Fibroblast of skin of left biceps (primary cell): ENCODE measurements at places on chromosomes 6 and 20.

DNA sequence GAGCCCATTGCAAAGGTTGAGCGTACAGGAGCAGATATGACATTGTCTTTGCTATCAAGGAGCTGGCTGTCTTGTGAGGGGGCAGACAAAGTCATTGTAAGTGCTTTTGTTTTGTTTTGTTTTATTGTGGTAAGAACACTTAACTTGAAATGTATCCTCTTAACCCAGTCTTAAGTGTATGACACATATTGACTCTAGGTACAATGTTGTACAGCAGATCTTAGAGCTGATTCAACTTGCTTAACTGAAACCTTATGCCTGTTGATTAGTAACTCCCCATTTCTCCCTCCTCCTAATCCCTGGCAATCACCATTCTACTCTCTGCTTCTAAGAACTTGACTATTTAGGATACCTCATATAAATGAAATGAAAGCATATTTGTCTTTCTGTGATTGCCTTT is 429.0 kb downstream of the BMP2 start:
- DNase-seq = peak; percentile 10

DNA sequence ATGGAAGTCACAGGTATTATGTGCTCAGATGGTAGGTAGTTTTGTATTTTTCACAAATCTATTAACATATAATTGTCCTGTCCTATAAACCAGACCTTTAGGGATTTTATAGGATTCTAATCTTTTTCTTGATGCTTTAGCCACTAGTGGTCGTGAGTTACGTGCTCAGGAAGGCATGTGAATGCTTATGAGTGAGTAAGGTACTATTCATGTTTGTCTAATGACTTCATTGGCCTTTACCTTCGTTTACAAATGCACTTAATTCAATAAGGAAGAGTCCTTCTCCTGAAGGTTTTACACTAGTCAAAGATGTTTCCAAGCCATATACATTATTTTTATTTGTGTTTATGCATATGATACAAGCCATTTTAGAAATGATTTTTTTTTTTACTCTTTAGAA is 23.0 kb downstream of the PACRG start:
- DNase-seq = no peak

GRCh38 chr6:46011188-46012085 is 4.2 kb downstream of the CLIC5 start:
- DNase-seq = no peak

DNA sequence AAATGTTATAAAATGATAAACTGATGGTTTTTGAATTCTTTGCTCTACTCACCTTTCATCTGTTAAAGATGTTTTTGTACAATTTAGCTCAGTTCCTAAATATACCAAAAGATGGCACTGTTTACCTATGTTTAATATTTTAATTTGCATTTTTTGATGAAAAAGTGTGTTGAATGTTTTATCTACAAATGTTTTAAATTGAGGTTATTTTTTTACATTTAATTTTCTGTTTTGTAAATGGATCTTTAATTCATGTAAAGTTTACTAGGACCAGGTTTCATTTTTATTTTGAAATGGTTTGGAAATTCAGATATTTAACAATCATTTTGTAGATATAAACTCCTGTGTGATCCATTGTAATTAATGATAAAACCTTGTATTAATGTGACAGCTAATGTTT is 30.0 kb downstream of the CDKAL1 start:
- no peak for DNase-seq

- DNase-seq = no peak
Measured at GRCh38 chr6:98824162-98824901, 10.0 kb upstream of the POU3F2 start.

DNA sequence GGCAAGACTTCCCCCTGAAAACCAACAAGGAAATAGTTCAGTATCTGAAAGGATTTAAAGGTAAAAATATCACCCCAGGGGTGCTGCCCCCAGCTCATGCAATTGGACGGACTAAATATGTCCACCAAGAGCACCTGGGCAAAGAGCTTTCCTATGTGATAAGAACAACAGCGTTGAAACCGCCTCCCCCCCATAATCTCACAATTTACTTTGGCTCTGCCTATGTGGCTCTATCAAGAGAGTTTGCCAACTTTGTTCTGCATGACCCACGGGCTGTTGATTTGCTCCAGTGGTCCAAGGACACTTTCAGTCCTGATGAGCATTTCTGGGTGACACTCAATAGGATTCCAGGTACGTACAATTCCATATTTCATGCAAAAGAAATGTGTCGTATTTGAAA is 35.8 kb downstream of the GCNT2 start:
- DNase-seq = no peak

DNA sequence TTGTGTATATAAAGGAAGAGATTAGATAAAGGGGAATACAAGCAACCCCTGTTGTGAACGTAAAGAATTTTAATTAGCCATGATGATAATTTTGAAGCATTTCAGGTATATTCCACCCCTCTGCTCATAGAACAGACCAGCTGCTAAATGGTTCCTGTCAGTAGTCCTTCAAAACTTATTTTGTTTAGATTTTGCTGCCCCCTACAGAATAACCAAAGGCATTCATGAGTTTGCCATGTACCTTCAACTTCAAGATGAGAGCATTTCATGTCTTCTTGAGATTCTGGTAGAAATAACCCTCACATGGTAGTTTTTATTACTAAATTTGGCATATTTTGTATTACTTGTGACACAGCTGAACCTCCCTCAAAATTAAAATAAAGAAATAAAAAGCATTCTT is 1586.7 kb downstream of the HACE1 start:
- DNase-seq = no peak

- no peak for DNase-seq
Measured at GRCh38 chr20:32894711-32895355, 36.1 kb downstream of the EFCAB8 start.

DNA sequence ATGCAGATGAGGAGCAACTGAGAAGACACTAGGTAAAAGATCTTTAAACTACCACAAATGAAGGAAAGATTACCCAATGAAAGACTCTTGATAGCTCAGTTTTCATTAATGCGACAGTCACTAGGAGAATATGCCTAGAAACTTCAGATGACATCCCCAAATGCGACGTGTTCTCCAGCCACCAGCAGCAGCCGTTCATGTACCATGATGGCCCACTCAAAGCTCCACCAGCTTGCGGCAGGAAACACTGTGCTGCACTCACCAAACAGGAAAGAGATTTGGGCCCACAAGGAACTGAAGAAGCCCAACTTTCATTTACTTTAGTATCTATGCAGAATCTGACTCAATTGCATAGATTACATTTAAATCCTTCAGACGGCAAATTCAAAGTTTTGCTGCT is 7.5 kb downstream of the DIDO1 start:
- no peak for DNase-seq

GRCh38 chr20:47181056-47181862 is 175.2 kb downstream of the ZMYND8 start:
- peak; percentile 51 for DNase-seq

DNA sequence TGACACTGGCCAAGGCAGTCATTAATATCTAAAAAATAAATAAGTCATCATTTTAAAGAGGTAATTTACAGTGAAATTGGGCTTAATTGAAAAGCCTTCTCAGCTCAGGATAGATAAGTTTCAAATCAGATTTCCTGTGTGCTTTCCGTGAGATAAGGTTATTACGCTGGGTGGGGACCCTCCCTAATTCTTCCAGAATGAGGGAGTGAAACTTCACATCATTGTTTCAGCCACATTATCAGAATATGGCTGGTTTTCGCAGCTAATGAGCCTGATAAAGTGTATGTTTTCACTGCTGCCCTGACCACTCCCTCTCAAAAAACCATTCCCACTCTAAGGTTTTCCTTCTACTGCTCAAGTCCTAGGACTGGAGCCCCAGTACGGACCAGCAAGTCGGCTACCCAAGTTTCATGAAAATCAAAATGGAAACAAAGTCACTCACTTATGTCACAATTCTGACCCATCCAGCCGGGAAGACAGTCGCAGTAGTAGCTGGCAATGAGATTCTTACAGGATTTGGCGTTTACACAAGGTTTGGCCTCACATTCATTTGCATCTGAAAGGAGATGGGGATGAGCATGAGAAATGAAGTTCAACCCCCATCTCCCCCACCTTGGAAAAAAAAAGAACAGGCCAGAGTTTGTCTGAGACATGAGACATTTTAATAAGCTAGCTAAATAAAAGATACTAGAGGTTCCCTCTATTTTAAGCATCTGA is 24.6 kb downstream of the JAG1 start:
- no peak for DNase-seq

DNA sequence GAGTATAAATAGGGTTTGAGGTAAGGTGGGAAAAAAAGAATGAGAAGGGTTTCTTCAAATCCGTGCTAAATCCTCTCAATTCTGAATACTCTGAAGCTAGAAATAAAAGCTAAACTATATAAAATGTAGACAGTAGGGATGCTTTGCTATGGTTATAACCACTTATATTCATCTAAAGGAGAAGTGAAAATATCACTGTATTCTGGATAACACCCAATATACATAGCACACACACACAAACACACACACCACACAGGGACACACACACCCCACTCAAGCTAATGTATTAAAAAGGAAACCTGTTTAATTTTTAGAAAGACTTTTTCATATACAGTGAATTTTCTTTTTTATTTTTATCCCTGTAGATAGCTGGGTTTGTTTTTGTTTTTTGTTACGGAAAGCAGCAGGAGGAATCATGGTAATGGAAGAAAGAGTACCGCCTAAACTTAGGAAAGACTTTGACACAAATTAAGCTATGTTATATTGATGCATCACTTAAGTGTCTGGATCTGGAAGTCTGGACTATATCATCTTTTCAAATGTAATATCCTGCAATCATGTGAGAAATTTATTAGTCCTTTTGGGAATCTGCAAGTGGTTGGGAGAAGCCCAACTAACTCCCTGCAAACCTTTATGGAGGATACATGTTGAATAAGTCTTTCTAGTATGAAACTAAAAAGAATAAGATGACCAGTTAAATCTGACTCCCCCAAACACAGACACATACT is 68.4 kb upstream of the FABP7 start:
- no peak for DNase-seq

- DNase-seq = no peak
Measured at GRCh38 chr20:49400410-49400809, 82.1 kb downstream of the KCNB1 start.

DNA sequence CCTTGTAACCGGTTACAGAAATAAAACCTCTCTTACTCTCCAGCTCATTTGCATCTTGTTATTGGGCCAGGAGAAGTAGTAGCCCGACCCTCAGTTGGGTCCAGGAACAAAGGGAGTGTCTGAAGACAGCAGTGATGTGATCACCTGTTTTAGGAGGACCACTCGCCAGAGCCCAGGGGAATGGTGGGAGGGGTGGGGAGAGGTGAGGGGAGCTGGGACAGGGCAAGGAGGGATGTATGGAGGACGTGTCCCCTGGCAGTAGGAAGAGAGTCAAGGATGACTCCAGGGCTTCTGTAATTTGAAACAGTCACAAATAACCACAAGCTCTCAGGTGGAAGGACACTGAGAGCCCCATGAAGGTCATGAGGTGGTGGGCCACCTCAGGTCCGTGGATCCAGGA is 1.4 kb upstream of the PCMTD2 start:
- no peak for DNase-seq

DNA sequence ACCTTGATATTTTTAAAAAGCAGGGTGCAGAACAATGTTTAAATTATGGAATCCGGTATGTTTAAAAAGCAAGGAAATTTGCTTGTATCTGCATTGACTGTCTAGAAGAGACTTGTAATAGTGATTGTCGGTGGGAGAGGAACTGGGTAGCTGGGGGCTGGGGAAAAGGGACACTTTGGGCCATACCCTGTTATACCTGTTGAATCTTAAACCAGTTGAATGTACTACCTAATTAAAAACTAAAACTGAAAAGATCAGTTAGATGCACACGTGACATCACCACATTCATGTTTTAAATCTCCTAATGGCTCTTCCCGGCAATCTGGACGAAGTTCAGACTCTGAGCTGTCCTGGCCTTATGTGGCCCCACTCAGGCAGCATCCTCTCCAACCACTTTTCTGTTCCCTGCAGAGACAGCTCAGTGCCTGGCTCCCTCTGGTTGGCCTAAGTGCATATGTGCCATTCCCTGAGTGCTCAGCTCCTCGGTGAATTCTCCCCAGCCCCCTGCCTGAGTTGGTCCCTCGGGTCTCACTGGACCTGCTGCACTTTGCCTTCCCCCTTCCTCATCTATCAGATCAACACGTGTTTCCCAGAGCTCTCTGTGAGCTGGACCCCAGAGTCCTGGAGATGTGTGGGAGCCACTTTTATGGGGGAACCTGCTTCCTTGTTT is 36.3 kb downstream of the SLC52A3 start:
- DNase-seq = no peak

- no peak for DNase-seq
Measured at GRCh38 chr6:55868771-55869479, 6.5 kb downstream of the BMP5 start.

DNA sequence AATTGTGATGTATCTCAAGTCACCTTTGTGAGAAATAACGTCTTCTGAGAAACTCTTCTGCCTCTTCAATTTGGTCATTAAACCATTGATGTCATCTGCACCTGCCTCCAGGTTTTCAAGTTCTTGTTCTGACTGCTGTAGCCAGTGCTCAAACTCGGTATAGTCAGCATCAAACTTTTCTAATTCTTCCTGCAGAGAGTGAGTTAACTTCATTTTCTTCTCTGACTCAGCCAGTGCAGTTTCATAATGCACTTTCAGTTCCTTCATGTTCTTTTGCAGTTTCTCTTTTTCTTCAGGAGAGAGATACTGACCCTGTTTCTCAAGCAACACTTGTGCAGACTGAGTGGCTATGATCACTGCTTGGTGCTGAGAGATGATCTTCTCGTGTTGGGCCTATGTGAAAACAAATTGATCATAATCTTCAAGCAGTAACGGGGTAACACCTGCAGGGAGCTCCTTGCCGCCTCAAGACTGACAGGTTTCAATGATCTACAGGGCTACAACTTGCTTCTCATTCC is 48.8 kb downstream of the DST start:
- DNase-seq = no peak

DNA sequence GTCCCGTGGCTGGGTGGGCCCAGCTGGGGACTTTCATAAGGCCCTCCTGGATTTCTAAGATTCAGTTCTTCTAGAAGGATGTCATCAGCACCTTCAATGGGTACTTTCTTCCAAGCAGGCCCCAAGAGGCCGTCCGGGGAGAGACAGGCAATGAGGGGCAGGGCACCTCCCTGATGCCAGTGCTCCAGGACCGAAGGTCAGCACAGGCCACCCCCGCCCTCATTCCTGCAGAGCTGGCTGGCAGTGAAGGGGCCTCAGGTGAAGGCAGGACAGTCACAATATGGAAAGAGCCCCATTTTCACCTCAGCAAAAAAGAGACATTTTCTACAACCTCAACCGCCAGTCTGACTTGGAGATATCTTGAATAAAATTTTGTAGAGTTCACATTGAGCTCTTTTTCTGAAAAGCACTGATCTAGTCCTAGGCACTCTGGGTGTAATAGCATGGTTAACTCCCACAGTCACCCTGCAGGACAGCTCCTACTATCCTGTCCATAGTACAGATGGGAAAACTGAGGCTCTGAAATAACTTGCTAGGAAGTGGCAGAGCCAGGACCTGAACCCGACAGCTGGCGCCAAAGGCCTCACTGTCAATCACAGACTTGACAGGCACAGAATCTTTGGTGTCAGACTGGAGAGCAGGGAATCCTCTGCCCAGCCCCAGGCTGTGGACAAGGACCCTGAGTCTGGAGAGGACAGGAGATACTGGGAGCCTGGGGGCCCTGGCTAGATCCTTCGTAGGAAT is 50.3 kb downstream of the RRBP1 start:
- DNase-seq = no peak

GRCh38 chr6:38364775-38365174 is 275.0 kb downstream of the BTBD9 start:
- no peak for DNase-seq

GRCh38 chr6:24689964-24690363 is 23.1 kb downstream of the ACOT13 start:
- no peak for DNase-seq

GRCh38 chr6:126042001-126042419 is 55.7 kb downstream of the TRMT11 start:
- no peak for DNase-seq
